ENCODE measurements at places on chromosomes 11 and 22. TPM values are rescaled to one million over a fixed set of nuclear protein-coding genes. Genes with fewer than 3 reads are reported as not detected.

Gene OR51A7
- total RNA-seq, result 0.24 TPM

Gene KRTAP5-8
- total RNA-seq, result 1.1 TPM

- no peaks in the 10 kb centered on the region for H3K36me3 ChIP-seq
- no peak for DNase-seq
- peaks cover 13% of the 10 kb centered on the region for H3K4me1 ChIP-seq
- no peaks in the 10 kb centered on the region for H3K27me3 ChIP-seq
- H3K4me3 ChIP-seq, result no peak overlapping the region
Observed at GRCh38 chr11:95575517-95575916, 214.1 kb downstream of the FAM76B start.

DNA sequence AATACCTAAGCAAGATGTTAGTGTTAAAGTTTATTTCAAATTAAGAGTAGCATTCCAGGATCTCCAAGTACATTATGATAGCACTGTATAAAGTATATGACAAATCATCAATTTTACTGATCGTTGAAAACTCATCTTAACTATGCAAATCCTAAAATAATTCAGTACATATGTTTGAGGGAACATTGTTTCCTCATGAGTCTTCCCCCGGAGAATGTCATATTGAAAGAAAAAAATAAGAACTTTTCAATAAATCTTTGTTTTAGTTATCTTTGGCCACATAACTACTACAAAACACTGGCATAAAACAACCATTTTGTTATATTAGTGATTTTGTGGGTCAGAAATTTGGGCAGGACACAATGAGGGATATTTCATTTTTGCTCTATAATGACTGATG is 135.4 kb downstream of the METTL15 start:
- no peak overlapping the region for H3K27ac ChIP-seq
- DNase-seq, result no peak
- no peaks in the 10 kb centered on the region for H3K36me3 ChIP-seq

GRCh38 chr11:40295466-40295865 is 1164.0 kb downstream of the LRRC4C start:
- H3K4me3 ChIP-seq, result no peak overlapping the region
- H3K36me3 ChIP-seq, result no peaks in the 10 kb centered on the region
- no peak overlapping the region for H3K27ac ChIP-seq
- H3K27me3 ChIP-seq, result no peaks in the 10 kb centered on the region
- H3K4me1 ChIP-seq, result no peaks in the 10 kb centered on the region

DNA sequence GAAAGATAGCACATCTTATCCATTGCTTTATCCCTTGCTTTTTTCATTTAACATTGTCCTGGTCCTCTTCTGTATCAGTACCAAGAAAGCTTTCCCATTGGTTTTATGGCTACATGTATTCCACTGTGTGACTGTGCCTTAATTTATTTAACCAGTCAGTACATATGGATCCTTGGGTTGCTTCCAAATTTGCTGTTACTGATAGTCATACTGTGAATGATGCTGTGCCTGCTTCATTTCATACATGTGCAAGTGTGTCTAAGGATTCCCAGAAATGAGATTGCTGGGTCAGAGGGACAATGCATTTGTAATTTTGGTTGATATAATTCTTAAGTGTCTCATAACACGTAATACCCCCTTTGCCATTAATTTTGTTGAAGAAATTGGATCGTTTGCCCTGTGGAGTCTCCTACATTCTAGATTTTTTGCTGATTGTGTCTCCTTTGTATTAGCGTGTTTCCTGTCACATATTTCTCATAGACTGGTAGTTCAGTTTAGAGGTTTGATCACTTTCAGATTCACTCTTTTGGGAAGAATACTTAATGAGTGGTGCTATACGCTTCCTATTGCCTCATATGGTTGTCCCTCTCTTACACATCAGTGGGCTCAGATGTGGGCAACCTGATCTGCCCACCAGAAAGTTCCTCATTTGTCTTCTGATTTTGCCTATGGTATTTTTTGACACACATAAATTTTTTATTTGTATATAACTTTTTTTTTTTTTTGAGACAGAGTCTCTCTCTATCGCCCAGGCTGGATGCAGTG is 35.3 kb downstream of the MYBPC3 start:
- H3K4me1 ChIP-seq, result no peaks in the 10 kb centered on the region
- H3K27ac ChIP-seq, result no peak overlapping the region
- H3K4me3 ChIP-seq, result no peak overlapping the region
- DNase-seq, result no peak

GRCh38 chr11:118618115-118618990 is 10.9 kb downstream of the PHLDB1 start:
- H3K27ac ChIP-seq, result peak overlapping the region; percentile 15
- no peaks in the 10 kb centered on the region for H3K36me3 ChIP-seq
- H3K27me3 ChIP-seq, result no peaks in the 10 kb centered on the region
- no peak overlapping the region for H3K4me3 ChIP-seq
- DNase-seq, result peak; percentile 78
- H3K4me1 ChIP-seq, result peaks cover 52% of the 10 kb centered on the region

Data from testis (tissue), 5 donors.